ENCODE measurements at places on chromosomes 1 and 21.

- no peak for DNase-seq
These were observed 985 bp downstream of the SYT6 start for GRCh38 chr1:114152508-114153260.

DNA sequence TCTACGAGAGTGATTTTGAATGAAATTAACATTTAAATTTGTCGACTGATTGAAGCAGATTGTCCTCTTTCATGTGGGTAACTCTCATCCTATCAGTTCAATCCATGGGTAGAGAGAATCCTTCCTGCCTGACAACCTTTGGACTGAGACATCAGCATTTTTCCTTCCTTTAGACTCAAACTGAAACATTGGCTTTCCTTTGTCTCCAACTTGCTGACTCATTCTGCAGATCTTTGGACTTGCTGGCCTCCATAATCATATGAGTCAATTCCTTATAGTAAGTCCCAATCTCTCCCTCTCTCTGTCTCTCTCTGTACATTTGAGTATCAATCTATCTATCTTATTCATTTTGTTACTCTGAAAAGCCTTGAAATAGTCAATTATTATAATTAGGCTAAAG is 416.7 kb downstream of the LRRIQ3 start:
- DNase-seq, result no peak

GRCh38 chr1:241992734-241993133 is 6.2 kb downstream of the MAP1LC3C start:
- DNase-seq, result peak; percentile 54

DNA sequence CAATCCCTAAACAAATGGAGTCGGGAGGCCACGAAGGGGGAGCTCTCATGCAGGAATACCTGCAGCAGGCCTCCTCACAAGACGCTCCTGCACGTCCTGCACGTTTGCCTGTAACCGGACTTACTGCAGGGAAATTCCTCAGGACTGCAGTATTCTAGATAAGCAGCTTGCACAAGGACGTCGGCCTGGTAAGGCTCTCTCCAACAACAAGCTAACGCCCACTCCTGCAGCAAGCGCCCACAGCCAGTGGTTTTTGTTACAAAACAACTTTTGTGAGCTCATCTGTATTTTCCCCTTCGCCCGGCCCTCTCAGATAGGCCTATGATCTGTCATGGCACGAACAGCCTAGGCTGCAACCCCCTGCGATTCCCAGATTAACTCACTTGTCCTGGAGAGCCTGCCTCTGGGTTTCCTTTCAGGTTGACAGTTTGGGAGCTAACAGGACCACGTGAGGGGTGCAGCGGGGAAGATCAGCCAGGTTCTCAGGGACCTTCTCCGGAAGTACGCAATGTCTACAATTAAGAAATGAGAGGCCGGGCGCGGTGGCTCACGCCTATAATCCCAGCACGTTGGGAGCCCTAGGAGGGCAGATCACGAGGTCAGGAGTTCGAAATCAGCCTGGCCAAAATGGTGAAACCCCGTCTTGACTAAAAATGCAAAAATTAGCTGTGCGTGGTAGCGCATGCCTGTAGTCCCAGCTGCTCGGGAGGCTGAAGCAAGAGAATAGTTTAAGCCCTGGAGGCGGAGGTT is 921 bp upstream of the MIB2 start:
- DNase-seq, result no peak

GRCh38 chr1:203144661-203145060 is 17.1 kb downstream of the ADORA1 start:
- no peak for DNase-seq

GRCh38 chr21:36053715-36054062 is 6.6 kb downstream of the SETD4 start:
- DNase-seq, result no peak

DNA sequence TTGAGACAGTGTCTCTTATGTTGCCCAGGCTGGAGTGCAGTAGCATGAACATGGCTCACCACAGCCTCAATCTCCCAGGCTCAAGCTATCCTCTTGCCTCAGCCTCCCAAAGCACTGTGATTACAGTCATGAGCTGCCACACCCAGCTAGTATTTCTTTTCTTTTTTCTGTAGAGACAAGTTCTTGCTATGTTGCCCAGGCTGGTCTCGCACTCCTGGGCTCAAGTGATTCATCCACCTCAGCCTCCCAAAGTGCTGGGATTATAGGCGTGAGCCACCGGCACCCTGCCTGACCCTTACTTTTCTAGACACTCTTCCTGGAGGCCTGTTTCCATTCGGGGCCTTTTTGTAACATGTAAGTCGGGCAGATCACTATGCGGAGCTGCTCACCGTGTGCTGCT is 30.1 kb upstream of the SRP9 start:
- no peak for DNase-seq

DNA sequence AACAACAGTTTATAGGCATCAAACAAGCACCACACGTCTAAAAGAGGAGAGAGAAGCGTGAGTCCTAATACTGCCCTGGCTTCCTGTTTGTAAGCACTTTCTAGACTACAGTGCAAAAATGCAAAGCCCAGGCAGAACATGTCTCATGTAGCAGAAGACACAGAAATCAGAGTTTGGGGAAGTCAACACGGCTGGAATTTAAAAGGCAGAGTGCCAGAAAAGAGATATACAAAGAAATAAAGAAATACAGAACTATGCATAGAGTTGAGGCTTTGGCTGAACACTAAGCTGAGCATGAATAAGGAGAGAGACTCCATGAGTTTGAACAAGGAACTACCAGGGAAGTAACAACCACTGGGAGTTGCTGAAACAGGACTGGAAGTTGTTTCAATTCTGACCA is 566.6 kb upstream of the NR5A2 start:
- peak; percentile 30 for DNase-seq

DNA sequence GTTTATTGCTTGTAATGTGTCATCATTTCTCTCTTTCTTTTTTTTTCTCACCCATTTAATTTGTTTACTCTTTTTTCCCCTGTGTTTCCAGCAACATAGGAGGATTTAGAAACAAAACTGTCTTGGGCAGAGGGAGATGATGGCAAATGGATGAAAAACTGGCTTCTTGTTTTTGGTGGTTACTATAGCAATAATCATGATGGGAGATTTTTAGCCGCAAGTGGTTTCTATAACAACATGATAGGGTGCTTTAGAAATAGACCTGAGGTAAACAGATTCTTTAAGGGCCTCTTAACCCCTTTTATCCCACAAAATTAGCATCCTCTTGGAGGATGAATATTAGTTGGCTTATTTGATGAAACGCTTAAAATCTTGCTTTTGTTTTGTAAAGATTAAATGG is 51.6 kb downstream of the CRB1 start:
- no peak for DNase-seq

GRCh38 chr1:227940791-227941241 is 6.9 kb downstream of the WNT9A start:
- no peak for DNase-seq

- DNase-seq, result no peak
These were observed 22.3 kb upstream of the ABCA4 start for GRCh38 chr1:94143173-94143808.

- peak; percentile 64 for DNase-seq
These were observed 29.1 kb upstream of the LRRC8C start for GRCh38 chr1:89603651-89604413.

GRCh38 chr1:238469146-238469631 is 578.5 kb upstream of the ZP4 start:
- no peak for DNase-seq

- no peak for DNase-seq
These were observed 191.7 kb upstream of the ARHGEF16 start for GRCh38 chr1:3262681-3263286.

GRCh38 chr1:40210511-40211204 is 37.1 kb upstream of the TMCO2 start:
- DNase-seq, result no peak

Measured in HCEC 1CT (cell line).